ENCODE measurements at places on chromosomes 7 and 10. TPM values are rescaled to one million over a fixed set of nuclear protein-coding genes. Genes with fewer than 3 reads are reported as not detected.

KLF14 gene
- not detected for total RNA-seq

PVRIG gene
- total RNA-seq: 30.5 TPM

DNA sequence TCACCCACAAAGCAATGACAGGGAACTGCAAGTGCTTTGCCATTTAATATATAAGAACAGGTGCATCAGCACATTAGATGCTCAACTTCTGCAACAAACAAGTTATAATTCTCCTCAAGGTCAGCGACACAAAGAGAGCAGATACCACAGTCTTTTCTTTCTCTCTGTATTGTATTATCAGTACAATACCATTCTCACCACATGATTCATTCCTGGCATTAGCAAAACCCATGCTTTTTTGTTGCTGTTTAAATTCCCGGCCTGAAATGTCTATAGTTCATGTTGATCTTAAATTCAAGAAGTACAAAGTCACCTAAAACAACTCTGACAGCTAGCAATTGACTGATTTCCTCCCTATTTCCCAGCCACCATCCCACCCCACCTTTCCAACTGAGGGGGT is 111.8 kb upstream of the FEZF1 start:
- DNase-seq: no peak
- H3K27me3 ChIP-seq: no peaks in the 10 kb centered on the region

GRCh38 chr7:11650500-11650899 is 181.5 kb downstream of the THSD7A start:
- no peaks in the 10 kb centered on the region for H3K4me1 ChIP-seq
- H3K27me3 ChIP-seq: no peaks in the 10 kb centered on the region
- no peak for DNase-seq
- H3K36me3 ChIP-seq: no peaks in the 10 kb centered on the region

DNA sequence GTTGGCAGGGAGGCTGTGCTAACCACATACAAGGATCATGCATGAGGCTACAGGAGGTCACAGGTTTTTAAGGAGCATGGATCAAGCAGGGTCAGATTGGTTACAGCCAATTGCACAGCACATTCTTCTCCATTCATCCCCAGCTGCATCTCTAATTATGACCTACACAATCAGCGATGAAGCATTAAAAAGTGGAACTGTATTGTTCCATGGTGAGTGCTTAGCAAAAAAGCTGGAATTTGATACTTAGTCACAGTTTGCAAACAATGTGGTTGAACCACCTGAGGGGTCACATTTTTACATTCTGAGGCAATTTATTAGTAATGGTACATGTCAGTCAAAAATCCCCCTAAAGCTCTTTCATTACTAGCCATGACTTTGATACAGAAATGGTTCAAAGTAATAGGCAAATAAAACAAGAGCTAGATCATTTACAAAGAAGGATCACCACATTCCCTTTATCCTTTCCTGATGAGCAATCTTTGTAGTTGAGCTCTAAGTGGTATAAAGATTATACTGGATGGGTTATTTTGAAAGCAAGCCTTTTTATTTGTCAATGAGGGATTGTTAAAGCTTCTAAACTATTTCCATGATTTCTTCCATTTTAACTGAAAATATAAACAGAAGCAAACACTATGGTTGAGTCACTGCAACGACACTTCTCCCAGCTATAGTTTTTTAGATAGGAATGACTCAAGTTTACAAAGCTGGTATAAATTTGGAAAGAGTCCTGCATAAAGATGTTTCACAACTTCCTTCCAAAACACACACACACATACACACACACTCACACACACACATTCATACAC is 217.8 kb upstream of the SEMA3A start:
- H3K4me3 ChIP-seq: no peak overlapping the region
- H3K27ac ChIP-seq: no peak overlapping the region
- no peaks in the 10 kb centered on the region for H3K4me1 ChIP-seq
- no peak for DNase-seq

DNA sequence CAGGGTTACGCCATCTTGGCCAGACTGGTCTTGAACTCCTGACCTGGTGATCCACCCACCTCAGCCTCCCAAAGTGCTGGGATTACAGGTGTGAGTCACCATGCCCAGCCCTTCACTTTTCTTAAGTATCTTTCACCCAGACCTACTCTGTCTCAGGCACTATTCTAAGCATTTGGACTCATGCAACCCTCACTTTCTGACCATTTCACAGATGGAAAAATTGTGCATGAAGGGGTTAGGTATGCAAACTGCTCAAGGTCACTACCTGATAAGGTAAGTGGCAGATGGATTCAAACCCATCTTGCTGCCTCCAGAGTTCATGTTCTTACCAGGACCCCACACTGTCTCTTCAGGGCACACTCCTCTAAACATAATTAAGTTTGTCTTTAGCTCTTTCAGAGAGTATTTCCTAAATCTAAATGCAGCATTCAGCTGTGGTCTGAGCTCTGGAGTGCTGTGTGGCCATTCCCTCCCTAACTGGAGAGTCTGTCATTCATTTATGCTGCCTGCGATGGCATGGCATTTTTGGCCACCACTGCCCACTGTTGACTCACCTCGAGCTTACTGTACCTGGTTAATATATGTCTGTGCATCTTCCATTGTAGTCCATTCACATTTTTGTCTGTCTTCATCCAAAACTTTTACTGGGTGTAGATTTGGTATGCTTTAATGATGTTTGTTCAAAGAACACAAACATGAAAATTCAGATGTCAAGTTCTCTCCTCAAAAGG is 88.4 kb downstream of the CCDC71L start:
- no peak overlapping the region for H3K4me3 ChIP-seq
- DNase-seq: no peak
- no peak overlapping the region for H3K27ac ChIP-seq
- H3K27me3 ChIP-seq: peaks cover 11% of the 10 kb centered on the region
- no peaks in the 10 kb centered on the region for H3K4me1 ChIP-seq
- peaks cover 2% of the 10 kb centered on the region for H3K36me3 ChIP-seq

Measured in T-helper 17 cell (primary cell).